Activated CD4-positive, alpha-beta T cell treated with anti-CD3 and anti-CD28 coated beads for 36 hours (primary cell): ENCODE measurements at places on chromosomes 2 and 18.

GRCh38 chr2:58432491-58433170, 191.5 kb upstream of the FANCL start:
- no peaks in the 10 kb centered on the region for H3K36me3 ChIP-seq
- peaks cover 4% of the 10 kb centered on the region for H3K4me1 ChIP-seq
- peaks cover 19% of the 10 kb centered on the region for H3K27me3 ChIP-seq
- H3K4me3 ChIP-seq, result no peak overlapping the region

DNA sequence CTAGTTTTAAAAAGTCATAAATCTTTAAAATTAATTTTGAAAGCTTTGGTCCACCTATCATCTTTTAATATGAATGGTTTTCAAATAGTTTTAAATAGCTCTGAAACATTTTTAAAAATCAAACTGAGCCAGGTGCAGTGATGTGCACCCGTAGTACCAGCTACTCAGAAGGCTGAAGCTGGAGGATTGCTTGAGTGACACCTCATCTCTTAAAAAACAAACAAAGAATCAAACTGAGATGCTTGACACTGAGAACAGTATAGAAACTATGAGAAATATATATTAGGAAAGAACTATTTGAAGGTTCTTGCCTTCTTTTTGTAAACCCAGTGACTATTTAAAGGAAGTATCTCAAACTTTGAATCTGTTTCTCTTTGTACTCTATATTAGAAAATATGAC, 67.4 kb downstream of the BARD1 start:
- no peak overlapping the region for H3K4me3 ChIP-seq
- no peak for DNase-seq
- H3K27ac ChIP-seq, result no peak overlapping the region

DNA sequence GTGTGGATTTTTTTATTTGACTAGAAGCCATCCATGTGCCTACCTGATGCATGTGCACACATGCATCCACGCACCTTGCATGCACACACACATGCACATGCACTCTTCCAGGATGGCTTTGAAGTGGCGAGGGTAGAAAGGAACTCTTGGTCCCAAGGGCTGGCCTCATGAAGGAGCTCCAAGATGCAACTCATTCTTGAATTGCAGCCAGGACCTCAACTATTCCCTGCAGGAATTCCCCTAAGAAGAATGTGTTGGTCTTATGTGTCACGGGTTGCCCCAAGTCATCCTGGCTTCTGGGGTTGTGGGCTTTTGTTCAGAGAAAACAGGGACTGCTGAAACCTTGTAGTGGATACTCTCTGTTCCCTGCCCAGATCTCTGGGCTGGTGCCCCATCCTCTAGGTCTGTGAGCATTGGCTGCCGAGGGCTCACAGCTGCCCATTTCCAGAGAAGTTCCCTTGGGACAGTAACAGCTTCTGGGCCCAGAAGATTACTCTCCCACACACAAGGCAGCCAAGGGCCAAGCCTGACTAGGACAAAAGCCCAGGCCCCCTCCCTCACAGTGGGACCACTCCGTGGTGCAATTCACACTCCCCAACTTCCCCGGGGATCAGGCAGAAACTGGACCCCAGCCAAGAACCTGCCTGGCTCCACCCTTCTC, 137.6 kb downstream of the COPS8 start:
- H3K27me3 ChIP-seq, result peaks cover 18% of the 10 kb centered on the region
- DNase-seq, result no peak
- no peak overlapping the region for H3K4me3 ChIP-seq
- peaks cover 11% of the 10 kb centered on the region for H3K4me1 ChIP-seq
- no peak overlapping the region for H3K27ac ChIP-seq

DNA sequence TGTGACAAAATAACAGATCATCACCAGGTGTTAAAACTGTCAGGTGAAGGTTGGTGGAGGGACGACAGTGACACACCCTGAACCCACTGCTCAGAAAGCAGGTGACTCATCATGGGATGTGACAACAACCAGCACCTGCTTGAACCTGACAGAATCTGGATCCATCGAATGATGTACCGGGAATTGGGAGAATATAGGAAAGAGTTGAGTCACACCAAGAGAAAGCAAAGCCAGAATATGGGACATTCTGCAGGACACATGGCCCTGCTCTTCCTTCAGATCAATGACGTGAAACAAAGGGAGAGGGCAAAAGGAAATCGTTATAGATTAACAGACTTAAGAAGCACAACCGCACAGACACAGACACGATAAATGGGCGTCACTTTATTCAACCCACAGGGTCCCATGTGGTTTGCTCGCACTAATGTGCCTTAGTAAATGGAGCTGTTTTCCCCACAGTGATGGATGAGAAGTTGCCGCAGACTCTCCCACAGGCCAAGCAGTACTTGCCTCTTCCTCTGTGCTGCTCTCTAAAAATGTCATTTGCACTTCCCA, 100.1 kb downstream of the CRACDL start:
- H3K36me3 ChIP-seq, result no peaks in the 10 kb centered on the region
- DNase-seq, result peak; percentile 57
- no peaks in the 10 kb centered on the region for H3K27me3 ChIP-seq
- H3K27ac ChIP-seq, result peak overlapping the region; percentile 79
